NCI-H1694 (cell line): ENCODE measurements at places on chromosomes 2 and 18.

DNA sequence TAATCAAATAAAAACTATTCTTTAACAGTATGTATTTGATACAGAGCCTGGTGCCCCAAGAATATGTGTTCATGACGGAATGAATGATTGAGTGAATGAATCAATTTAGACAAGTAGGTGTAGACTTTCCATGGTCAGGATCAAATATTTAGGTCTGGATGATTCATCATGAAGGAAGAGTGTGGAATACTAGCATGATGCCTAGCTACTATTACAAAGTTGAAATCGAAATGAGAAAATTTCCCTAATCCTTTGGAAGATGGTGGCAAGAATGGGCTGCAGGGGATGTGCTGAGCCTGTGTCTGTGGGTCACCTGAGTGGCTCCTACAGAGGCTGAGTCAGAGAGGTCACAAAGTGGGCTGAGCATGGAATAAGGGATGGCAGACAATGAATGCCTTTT is 3.1 kb upstream of the MALT1 start:
- no peak for DNase-seq

DNA sequence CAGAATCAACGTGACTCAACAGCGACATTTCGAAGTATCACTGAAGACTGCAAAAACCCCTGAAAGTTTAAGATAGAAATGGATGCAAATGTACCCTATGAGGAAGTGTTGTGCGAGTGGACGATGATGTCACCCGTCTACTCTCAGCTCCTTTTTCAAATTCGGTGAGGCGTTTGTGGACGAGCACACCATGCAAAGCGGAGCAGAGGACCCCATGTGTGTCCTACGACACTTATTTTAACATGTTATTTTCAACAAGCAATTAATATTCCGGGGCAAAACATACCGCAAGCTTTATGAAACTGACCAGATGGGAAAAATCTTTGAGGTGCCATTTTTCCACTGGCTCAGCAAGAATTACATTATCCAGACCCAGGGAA is 2.0 kb downstream of the PXDN start:
- no peak for DNase-seq

GRCh38 chr2:192559587-192559986 is 364.9 kb upstream of the TMEFF2 start:
- no peak for DNase-seq

- DNase-seq, result no peak
Observed at GRCh38 chr2:119282996-119283511, 59.4 kb downstream of the STEAP3 start.

GRCh38 chr2:9206991-9207640 is 504 bp downstream of the ASAP2 start:
- no peak for DNase-seq
